Stimulated activated CD4-positive, alpha-beta T cell treated with anti-CD3 and anti-CD28 coated beads, Interleukin-1b, Interleukin-23, amount 100 ng/mL, for 4 hours (primary cell): ENCODE measurements at places on chromosomes 12 and 14.

DNA sequence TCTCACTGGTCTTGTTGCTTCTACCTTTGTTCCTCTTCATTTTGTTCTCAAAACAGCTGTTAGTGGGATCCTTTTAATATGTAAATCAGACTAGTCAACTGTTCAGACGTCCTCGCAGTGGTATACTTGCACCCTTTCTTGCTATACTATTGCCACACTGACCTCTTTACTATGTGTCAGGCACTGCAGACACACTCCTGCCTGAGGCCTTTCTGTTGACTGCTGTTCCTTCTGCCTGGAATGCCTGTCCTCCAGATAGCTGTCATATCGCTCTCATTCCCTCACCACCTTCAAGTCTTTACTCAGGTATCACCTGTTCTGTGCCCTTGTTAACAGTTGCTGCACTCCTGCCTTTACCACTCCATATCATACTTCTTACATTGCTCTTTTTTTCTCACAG is 90.0 kb upstream of the TMEM263 start:
- no peak for DNase-seq

DNA sequence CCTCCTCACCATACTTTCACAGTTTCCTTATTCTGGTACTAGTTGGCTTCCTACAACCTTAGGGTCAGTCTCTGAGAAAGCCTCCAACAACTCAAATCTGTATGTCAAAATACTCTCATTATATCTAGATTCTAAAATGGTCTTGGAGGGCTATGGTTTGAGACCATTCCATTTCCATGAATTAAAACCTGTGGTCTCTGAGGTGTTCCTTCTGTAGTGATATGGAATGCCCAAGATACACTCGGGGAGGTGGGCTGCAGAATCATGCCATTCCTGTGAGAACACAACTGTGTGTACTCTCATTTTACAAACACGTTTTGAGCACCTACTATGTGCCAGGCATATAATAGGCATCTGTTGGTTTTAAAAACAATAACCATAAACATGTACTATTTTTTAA is 74.0 kb downstream of the FERMT2 start:
- no peak for DNase-seq

- DNase-seq = no peak
Observed at GRCh38 chr12:128052331-128052730, 214.6 kb upstream of the TMEM132C start.

- no peak for DNase-seq
Observed at GRCh38 chr12:130422676-130423075, 85.0 kb downstream of the PIWIL1 start.

DNA sequence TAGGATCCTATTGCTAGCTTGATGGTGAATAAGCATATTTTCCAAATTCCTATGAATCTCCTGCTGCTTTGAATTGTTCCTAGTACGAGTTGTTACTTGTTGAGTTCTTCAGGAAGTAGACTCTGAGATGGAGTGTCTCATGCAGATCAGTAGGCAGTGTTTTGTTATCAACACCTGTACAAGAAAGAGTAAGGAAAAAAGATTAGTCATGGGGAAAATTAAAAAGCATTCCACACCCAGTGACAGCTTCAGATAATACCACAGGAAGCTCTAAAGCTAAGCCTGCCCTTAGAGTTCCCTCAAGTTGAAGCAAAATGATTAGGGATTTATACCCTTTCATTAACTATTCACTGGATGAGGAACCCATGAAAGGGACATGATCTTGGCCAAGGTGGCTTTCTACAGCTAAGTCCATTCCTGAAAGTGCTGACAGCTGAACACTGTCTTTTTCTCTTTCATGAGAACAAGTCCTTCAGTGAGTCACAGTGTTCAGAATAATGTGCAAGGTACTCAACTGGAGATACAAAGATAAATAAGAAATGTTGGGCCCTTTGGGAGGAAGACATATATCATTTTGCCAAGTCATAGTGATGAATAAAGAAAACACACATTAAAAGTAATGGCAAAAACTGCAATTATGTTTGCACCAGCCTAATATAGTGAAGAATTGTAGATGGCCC is 49.1 kb downstream of the CCER1 start:
- no peak for DNase-seq

- no peak for DNase-seq
Observed at GRCh38 chr12:93497456-93497855, 30.1 kb downstream of the MRPL42 start.

DNA sequence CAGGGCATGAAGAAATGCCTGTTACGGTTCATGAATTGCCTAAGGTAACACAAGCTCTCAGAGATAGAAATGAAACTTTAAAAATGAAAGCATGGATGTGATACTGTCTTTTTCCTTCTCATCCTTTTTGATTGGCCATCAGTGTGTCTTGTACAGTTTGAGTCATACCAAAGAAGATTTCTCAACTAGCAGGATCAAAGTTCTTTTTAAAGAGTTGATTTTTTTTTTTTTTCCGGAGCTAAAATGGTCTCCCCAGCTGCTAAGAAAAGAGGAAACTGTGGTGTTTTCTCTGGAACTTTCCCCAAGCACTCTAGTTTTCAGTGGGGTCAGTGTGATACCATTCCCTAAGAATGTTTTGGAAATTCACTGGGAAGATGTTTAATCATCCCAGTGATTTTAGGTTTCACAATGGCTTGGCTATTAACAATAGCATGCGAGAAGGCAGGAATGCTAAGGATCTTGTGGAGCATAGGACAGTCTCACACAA is 105.0 kb downstream of the ETNK1 start:
- no peak for DNase-seq

GRCh38 chr14:22935156-22935555 is 6.0 kb upstream of the PRMT5 start:
- no peak for DNase-seq

GRCh38 chr14:63276016-63276415 is 42.7 kb downstream of the GPHB5 start:
- DNase-seq = no peak

DNA sequence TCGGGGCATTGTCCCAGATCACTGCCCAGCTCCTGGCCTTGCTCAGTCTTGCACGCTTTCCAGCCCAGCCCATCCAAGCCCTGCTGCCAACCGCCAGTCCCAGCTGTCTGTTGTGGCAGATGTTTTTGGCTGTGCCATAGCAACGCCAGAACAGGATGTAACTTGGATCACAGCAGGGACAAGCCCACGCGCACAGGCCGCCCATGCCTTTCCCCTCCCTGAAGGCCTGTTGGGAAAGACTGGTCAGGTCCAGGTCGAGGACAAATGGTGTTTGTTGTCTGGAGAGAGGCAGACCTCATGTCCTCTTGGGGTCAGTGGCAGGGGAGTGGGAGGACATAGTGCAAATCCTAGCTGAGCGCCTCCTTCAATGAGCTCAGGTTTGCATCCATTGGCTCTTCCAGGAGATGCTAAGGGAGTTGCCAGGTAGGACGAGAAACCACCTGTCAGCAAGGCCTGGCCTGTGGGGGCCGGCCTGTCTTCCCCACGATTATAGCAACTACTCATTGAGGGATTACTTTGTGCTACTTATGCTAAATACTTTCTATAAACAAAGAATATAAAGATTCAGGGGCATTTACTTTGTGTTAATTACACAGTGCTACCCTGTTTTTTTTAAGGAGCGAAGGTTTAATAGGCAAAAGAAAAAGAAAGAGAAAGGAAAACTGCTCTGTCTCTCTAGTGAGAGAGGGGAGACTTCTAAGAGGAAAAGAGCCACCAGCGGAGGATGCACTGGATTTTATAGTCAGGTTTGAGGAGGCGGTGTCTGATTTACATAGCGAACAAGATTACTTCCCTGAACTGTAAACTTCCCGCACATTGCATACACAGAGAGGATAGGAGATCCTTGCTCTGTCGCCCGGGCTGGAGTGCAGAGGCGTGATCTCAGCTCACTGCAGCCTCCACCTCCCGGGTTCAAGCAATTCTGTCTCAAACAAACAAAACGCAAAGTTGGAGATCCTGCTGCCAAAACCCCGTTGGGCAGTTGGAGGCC is 42.8 kb upstream of the CORO1C start:
- DNase-seq = no peak

- DNase-seq = no peak
Observed at GRCh38 chr14:54807881-54808280, 94.7 kb downstream of the GCH1 start.

DNA sequence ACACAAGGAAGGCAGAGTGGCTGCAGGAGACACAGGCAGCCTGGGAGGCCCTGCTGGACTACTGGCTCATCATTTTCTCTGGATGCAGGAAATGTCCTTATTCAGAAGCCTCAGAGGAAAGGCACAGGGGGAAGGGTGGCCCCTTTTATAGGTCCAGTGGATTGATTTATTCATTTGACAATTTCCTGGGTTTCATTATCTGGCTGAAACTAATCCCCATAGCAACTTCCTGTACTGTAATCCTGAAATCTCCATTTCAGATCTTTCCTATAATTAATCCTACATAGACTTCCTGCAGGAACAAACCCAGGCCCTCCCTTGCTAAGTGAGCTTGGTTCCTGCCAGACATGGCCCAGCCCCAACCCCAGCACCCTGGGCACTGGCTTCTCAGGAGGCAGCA is 23.0 kb downstream of the KRT76 start:
- no peak for DNase-seq

DNA sequence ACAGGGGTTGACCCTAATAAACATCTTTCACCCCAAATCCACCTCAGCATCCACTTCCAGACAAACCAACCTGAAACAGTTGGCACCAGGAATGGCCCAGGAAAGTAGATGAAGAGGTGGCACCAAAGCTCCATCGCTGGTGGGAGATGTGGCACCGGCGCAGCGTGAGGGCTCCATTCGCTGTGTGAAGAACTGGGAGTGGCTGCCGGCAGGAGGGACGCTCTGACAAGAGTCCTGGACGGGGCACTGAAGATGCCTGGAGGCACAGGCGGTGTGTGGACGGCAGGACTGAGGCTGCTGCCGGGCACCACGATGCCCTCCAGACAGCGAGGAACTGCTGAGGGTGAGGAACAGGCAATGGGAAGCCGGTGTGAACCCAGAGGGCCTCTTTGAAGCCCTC is 29.3 kb downstream of the DIO3 start:
- DNase-seq = no peak

DNA sequence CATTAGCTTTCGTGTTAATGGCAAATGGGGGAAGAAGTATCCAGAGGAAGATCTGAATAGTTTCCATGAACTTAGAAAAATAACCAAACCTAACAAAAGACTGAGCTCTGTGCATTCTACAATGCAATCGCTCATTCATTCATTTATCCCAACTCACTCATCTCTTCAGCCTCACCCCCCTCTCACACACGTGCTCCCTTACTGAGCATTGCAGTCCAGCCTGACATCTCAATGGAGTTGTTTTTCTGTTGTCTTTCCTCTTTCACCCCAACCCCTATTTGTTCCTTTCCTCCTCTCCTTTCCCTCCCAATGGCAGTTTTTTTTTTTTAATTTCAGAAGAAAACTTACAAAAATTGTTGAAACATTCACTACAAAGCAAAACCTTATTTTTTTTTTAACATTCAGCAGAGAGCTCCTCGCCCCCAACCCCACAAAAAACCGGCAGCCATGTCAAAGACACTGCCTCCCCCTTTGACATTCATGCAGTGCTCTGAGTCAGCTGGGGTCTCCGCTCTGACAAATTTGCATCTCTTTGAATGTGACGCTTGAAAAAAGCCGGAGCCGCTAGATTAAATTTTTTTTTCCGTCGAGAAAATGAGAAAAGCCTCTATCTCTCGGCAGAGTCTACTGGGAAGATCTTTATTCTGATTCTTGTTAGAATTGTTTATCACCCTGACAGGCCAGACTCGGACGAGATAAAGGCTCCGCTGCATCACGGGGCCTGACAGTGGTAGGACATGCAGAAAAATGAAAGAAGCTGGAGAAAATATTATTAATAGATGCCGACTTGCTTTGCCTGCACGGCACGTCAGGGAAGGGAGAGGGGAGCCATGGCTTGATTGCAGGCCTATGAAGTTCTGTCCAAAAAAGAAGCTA is 775.6 kb downstream of the VRK1 start:
- no peak for DNase-seq

DNA sequence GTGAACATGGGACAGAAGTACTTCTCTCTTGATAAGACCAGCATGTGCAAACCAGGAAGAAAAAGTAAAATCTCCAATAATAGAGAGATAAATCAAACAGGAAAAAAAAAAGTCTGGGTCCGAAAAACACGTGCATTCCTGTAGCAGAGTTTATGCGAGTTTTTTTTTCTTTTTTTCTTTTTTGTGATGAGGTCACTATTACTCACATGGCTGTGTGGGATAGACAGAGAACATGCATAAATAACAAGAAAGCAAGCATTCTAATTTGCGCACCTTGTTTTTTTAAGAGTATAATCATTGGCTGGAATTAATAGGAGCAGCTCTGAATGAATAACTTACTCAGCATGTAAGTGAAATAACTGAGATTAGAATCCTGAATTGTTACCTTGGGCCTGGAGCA is 91.9 kb upstream of the CPM start:
- DNase-seq = no peak

- DNase-seq = no peak
Observed at GRCh38 chr12:100554608-100555077, 18.8 kb upstream of the GAS2L3 start.

DNA sequence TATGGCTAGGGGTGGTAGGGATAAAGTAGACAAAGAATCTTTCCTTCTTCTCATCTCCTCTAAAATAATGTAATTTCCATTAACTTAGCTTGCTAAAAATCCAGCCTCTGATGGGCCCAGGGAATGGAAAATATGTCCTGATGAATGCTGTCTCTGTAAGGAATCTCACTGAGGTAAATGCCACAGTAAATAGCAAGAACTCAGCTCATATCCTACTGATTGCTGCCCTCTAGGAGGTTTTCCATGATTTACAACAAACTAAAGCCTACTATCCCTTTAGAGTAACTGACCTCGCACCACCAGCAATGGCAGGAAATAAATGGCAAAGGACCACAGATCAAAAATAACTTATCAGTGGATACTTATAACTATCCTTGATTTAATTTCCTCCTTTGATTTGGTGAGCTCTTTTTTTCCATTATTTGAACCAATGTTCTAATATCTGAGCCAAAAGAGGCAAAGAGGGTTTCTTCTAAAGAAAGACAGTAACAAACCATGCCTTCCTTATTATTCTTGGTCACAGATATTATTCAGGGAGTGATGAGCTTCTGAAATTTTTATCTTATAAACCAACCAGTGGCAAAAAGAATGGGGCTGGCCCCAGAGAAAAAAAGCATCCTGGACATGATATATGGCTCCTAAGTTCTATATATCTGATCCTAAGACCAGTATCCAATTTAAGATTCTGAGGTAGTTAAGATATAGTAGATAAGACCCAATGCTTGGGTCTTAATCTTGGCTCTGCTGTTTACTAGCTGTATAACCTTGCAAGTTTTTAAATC is 43.8 kb downstream of the SENP1 start:
- DNase-seq = no peak

GRCh38 chr12:7210642-7211151 is 21.2 kb downstream of the PEX5 start:
- no peak for DNase-seq
